ENCODE measurements at places on chromosomes 16 and 17. TPM values are rescaled to one million over a fixed set of nuclear protein-coding genes. Genes with fewer than 3 reads are reported as not detected.

The DBNDD1 gene
- total RNA-seq, result 0.43 TPM

The TUBG1 gene
- 85.5 TPM for total RNA-seq

The ACSM2A gene
- total RNA-seq, result 3.8 TPM

The KRT28 gene
- not detected for total RNA-seq

DNA sequence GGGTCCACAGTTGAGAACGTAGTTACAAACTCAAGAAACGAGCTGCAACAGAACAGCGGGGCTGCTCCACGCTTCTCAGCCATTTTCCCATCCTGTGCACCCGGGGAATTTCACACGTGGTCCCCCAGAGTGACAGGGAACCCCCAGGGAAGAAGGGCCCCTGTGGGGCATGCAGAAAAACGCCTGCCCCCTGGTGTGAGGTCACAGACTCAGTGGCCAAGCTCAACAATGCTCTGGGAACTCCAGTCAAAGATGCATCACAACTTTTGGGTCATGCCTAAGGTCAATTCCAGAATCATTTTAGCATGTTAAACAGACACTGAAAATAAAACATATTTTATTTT is 115.4 kb downstream of the ZNF778 start:
- peak overlapping the region; percentile 19 for H3K27ac ChIP-seq
- peaks cover 3% of the 10 kb centered on the region for H3K36me3 ChIP-seq
- H3K4me3 ChIP-seq, result no peak overlapping the region
- no peaks in the 10 kb centered on the region for H3K27me3 ChIP-seq
- peaks cover 53% of the 10 kb centered on the region for H3K4me1 ChIP-seq

- no peaks in the 10 kb centered on the region for H3K27me3 ChIP-seq
- H3K36me3 ChIP-seq, result no peaks in the 10 kb centered on the region
- H3K4me1 ChIP-seq, result no peaks in the 10 kb centered on the region
Observed at GRCh38 chr17:42502091-42502490, 34.0 kb upstream of the NAGLU start.

DNA sequence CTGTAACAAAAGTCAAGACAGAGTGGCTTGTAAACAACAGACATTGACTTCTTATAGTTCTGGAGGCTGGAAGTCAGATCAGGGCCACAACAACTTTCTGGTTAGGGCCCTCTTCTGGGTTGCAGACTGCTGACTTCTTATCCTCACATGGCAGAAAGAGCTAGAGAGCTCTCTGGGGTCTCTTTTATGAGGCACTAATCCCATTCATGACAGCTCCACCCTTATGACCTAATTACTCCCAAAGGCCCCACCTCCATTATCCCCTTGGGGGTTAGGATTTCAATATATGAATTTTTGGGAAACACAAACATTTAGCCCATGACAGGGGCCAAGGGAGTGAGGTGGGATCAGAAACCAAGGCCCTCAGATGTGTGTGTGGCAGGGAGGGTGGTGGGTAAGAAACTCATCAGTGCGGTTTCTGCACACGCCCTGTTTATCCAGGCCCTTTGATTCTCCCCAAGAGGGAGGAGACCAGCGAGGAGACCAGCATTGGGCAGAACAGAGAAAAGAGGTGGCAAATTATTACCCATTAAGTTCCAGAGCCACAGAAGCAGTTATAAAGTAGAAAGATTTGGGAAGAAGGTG is 74.8 kb downstream of the UTP18 start:
- H3K4me1 ChIP-seq, result no peaks in the 10 kb centered on the region
- no peak overlapping the region for H3K4me3 ChIP-seq
- peaks cover 3% of the 10 kb centered on the region for H3K27me3 ChIP-seq
- no peaks in the 10 kb centered on the region for H3K36me3 ChIP-seq
- DNase-seq, result no peak

DNA sequence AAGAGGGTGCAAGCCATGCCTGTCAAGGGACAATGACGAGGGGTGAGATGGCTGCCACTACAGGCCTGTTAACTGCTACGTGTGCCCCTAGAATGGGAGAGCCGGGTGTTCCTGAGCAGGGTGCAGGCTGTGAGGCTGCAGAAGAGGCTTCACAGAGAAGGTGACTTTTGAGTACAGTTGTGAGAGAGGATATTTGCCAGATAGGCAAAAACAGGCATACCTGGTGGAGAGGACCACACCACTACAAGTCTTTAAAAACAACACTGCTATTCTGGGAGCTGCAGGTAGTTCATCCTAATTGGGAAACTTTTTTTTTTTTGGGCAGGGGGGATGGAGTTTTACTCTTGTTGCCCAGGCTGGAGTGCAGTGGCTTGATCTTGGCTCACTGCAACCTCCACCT is 50.7 kb upstream of the ICAM2 start:
- H3K27me3 ChIP-seq, result no peaks in the 10 kb centered on the region
- H3K27ac ChIP-seq, result no peak overlapping the region
- H3K4me3 ChIP-seq, result no peak overlapping the region

DNA sequence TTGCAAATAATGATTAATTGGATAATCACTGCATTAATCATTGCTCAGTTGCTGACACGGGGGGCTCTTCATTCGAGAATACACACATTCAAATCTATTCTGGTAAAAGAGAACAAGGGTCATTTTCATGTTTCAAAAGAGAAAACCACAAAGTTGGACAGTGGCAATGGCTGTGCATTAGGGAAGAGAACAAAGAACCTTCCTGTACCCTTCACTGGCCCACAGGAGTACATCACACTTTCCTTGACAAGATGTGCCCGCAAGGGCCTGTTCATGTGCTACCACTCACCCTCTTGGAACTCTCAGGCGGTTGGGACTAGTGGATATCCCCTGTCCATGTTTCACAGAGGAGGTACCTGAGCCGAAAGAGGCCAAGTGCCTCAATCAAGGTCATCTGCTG is 223.2 kb downstream of the ZFHX3 start:
- DNase-seq, result no peak
- no peak overlapping the region for H3K27ac ChIP-seq
- H3K27me3 ChIP-seq, result peaks cover 2% of the 10 kb centered on the region
- no peaks in the 10 kb centered on the region for H3K36me3 ChIP-seq
- H3K4me1 ChIP-seq, result peaks cover 3% of the 10 kb centered on the region

DNA sequence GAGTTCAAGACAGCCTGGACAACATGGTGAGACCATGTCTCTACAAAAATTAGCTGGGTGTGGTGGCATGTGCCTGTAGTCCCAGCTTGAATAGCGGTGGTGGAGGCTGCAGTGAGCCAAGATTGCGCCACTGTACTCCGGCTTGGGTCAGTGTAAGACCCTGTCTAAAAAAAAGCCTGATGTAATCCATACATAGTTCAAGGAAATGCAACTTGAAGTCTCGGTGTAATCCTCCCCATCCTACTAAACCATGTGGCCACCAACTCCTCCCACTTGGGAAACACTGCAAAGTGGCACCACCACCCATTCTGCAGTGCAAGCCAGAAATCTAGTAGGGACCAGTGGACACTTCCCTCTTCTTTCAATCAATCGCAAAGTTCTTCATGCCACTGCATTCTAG is 5.4 kb upstream of the KPNB1 start:
- H3K4me3 ChIP-seq, result no peak overlapping the region
- H3K27me3 ChIP-seq, result no peaks in the 10 kb centered on the region
- peaks cover 15% of the 10 kb centered on the region for H3K4me1 ChIP-seq
- no peak overlapping the region for H3K27ac ChIP-seq

DNA sequence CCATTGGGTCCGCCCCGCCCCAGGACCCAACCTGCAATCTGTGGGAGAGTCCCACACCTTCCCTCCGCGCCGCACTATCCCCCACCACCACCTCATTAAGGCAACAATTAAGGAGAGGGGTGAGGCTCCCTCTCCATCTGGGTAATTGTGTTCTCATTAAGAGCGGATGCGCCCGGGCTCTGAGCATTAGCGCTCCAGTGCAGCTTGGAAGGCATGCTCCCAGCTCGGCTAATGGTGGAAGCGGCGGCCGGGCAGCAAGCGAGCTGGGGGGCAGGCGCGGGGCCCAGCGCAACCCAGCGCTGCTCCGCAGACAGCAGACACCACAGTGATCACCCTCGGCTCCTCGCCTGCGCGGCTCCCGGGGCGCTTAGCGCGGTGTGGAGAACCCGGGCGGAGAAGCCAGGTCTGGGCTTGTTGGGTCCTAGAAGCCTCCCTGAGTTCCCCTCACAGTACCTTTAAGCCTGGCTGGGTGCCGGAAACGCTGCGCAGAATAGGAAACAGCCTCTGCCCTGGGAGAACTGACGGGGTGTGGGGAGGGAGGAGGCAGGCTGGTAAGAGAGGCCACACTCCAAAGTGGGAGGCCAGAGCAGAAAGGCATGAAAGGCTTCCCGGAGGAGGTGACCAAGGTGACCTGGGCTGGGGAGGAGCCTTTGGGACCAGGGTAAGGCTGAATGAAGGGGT is 6.4 kb downstream of the CBLN1 start:
- H3K4me1 ChIP-seq, result no peaks in the 10 kb centered on the region
- no peak overlapping the region for H3K4me3 ChIP-seq
- no peak for DNase-seq
- peaks cover 67% of the 10 kb centered on the region for H3K27me3 ChIP-seq
- H3K27ac ChIP-seq, result no peak overlapping the region

- peaks cover 24% of the 10 kb centered on the region for H3K36me3 ChIP-seq
- H3K27me3 ChIP-seq, result no peaks in the 10 kb centered on the region
- no peak overlapping the region for H3K4me3 ChIP-seq
- peaks cover 10% of the 10 kb centered on the region for H3K4me1 ChIP-seq
- DNase-seq, result peak; percentile 77
Observed at GRCh38 chr17:82781894-82782274, 30.0 kb downstream of the TBCD start.

DNA sequence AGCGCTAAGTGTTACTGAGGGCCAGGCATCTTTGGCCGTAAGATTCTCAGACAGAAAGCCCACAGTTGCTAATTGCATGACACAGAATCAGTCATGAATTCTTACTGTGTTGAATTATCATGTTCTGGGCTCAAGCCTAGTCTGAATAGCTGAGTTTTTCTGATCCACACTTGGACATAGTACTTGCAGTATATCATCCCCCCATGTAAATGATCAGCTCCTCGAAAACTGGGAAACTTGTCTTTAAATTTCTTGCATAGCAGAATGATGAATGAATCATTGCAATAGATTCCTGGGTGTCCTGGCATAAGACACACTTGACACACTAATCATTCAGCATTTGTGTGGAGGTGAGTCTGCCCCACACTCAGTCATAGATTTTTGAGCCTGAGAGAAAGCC is 2.2 kb downstream of the MLYCD start:
- peaks cover 3% of the 10 kb centered on the region for H3K36me3 ChIP-seq
- no peak overlapping the region for H3K27ac ChIP-seq
- no peak for DNase-seq

GRCh38 chr17:77393274-77393600 is 252.5 kb downstream of the SEC14L1 start:
- peaks cover 34% of the 10 kb centered on the region for H3K36me3 ChIP-seq
- no peaks in the 10 kb centered on the region for H3K27me3 ChIP-seq
- no peak for DNase-seq

DNA sequence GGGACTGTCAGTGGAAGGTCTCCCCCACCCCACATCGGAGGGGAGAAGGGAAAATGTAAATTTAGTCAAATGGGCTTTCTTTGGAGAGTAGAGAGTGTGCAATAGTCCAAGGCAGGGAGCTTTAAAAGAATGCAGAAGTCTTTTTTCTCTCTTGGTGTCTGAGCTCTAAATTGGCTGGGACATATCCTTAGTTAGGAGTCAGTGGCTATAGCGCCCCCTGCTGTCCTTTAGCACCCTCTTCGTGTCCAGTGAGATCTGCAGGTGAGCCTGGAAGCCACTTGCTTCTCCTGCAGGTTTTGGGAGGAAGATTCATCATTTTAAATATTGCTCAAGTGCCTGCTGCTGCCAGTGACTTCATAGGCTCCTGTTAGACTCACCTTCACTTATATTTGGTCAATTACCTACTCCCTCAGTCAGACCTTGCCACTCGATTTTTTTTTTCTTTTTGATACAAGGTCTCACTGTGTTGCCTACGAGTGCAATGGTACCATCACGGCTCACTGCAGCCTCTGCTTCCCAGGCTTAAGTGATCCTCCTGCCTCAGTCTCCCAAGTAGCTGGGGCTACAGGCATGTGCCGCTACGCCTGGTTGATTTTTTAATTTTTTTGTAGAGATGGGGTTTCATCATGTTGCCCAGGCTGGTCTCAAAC is 174.8 kb downstream of the PRKCB start:
- H3K4me1 ChIP-seq, result peaks cover 27% of the 10 kb centered on the region
- peak; percentile 61 for DNase-seq
- no peaks in the 10 kb centered on the region for H3K27me3 ChIP-seq
- H3K27ac ChIP-seq, result no peak overlapping the region
- H3K4me3 ChIP-seq, result no peak overlapping the region

DNA sequence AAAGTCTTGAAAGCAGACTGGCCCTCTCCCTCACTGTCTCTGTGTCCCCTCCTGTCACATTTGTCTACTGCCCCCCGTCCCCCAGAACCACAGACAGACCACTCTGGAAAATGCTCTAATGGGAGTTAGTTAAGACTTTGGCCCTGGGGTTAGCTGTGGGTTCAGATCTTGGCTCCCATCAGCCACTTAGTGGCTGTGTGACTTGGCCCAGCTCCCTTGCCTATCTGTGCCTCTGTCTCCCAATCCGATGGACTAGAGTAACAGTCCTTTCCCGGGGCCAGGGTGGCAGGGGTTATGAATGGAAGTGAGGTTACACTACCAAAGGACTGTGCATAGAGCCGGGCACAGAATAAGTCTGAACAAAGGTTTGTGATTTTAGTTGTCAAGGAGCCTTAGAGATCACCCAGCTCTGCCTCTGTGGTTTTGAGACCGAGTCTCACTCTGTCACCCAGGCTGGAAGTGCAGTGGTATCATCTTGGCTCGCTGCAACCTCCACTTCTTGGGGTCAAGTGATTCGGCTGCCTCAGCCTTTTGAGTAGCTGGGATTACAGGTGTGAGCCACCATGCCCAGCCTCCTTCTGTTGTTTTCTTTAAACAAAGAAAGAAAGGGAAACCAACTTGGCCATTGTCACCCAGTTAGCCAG is 23.7 kb downstream of the PPL start:
- no peaks in the 10 kb centered on the region for H3K27me3 ChIP-seq
- H3K27ac ChIP-seq, result no peak overlapping the region
- no peaks in the 10 kb centered on the region for H3K4me1 ChIP-seq
- H3K36me3 ChIP-seq, result no peaks in the 10 kb centered on the region

DNA sequence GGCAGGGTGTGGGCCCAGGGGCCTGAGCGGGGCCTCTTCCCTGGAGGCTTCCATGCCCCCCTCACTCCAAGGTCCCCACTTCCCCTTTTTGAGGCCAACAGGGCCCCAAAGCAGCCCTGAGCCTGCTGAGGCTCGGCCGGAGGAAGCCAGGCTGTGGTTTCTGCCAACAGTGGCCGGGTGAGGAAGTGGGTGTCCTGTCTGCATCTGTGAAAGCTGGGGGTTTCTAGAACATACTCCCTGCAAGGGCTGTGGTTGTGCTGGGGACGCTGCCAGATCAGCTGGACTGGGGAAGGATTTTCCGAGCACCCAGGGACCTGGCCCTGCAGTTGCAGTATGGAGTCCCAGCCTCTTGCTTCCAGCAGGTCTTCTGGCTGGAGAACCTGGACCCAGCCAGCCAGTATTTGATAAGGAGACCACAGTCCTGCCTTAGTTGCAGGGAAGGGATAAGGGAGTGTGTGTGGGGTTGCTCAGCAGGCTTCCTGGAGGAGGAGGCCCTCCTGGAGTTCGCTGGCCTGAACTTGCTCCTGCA is 15.7 kb downstream of the ADCY7 start:
- DNase-seq, result peak; percentile 44
- H3K4me3 ChIP-seq, result peak overlapping the region; percentile 57
- H3K27ac ChIP-seq, result peak overlapping the region; percentile 43
- H3K27me3 ChIP-seq, result no peaks in the 10 kb centered on the region
- peaks cover 63% of the 10 kb centered on the region for H3K4me1 ChIP-seq

All from activated T-helper 2 cell treated with anti-CD3 and anti-CD28 coated beads, Interferon-gamma antibody, Interleukin-2, Interleukin-4, amounts not matched to agents 10 μg/mL and 5 μg/mL and 100 μg/mL, durations not matched to agents 14 hours and 24 hours and 36 hours (primary cell).